ENCODE measurements at places on chromosomes 2 and 18. TPM values are rescaled to one million over a fixed set of nuclear protein-coding genes. Genes with fewer than 3 reads are reported as not detected.
A peak's percentile ranks its signal among the peaks of the same experiment; 100 is the strongest.

Gene ACVR1C
- 0.08 TPM for total RNA-seq

Gene UGT1A9
- total RNA-seq = not detected

Gene NDUFB3
- total RNA-seq = 74.1 TPM

Gene HOXD13
- not detected for total RNA-seq

DNA sequence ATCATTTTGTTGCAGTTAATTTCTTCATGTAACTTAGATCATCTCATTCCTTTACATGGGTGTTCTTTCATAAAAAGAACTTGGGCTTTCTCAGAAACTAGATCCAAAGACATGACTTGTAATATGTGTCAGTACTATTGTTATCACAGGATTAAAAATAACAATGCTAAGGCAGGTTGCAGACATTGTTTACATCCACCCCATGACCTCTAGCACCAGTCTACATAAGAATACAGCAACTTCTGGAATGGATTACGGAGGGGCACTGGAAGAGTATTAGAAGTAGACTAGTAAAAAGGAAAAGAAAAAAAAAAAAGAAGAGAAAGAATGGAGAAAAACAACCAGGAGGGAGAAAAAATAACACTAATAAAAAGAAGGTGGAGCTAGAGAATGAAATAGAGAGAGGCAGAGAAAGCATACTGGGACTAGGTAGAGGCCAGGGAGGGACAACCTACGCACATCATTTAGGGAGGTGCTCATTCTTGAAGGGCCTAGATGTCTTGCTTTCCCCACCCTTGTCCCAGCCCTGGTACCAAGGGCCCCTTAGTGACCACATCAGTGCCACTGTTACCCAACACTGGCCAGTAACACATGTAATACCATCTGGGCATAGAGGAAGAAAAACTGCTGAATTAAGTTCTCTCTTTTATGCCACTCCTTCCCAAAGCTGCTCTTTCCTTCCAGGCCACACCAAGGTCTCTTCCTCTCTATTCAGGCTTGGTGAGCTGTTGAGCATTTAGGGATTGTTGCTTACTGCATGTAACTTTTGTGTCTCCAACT lies 70.6 kb upstream of the KLF7 start:
- no peak overlapping the region for H3K4me3 ChIP-seq
- no peak for DNase-seq
- H3K27me3 ChIP-seq = no peaks in the 10 kb centered on the region
- H3K36me3 ChIP-seq = no peaks in the 10 kb centered on the region

DNA sequence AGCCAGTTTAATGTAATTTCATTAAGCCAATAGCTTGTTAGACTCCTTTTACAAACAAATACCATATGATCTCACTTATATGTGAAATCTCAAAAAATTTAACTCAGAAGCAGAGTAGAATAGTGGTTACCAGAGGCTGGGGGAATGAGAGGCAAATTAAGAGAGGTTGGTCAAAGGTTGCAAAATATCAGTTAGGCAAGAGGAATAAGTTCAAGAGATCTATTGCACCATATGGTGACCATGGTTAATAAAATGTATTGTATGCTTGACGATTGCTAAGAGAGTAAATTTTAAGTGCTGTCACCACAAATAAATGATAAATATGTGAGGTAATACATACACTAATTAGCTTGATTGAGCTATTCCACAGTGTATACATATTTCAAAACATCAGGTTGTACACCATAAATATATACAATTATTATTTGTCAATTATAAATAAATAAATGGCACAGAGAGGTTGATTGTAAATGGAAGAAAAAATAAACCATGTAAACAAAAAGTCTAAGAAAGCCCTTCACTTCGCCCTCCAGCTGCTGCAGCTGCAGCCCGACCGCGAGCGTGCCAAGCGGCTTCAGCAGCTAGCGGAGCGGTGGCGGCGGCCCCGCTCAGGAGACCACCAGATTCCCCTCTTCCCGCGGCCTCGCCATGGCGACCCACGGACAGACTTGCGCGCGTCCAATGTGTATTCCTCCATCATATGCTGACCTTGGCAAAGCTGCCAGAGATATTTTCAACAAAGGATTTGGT lies 23.0 kb upstream of the ACTR2 start:
- H3K36me3 ChIP-seq = no peaks in the 10 kb centered on the region
- no peak overlapping the region for H3K27ac ChIP-seq
- H3K27me3 ChIP-seq = peaks cover 10% of the 10 kb centered on the region
- no peak overlapping the region for H3K4me3 ChIP-seq
- no peaks in the 10 kb centered on the region for H3K4me1 ChIP-seq

DNA sequence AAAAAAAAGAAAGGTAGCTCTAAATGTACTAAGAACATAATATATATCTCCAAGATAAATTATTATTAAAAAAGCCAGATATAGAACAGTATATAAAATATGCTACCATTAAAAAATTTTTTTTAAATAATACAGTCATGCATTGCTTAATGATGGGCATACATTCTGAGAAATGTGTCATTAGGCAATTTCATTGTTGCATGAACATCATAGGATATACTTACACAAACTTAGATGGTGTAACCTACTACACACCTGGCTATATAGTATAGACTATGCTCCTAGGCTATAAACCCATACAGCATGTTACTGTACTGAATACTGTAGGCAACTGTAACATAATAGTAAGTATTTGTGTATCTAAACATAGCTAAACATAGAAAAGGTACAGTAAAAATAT lies 18.3 kb upstream of the LAPTM4A start:
- no peak for DNase-seq
- H3K27ac ChIP-seq = peak overlapping the region; percentile 100
- H3K4me1 ChIP-seq = peaks cover 79% of the 10 kb centered on the region

DNA sequence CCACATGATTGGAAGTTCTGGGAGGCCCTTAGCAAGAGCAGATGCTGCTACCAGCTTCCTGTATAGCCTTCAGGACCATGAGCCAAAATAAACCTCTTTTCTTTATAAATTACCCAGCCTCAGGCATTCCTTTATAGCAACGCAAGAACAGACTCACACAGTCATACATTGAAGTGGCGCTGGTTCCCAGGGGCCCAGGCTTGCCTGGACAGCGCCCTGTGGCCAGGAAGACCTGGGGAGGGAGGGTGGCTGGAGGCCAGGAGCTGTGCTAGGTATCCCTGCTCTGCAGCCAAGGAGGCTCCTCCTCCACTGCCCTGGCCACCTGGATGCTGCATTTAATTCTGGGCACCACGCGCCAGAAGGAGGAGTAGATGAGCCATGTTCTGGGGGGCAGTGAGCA lies 98.1 kb downstream of the AGAP1 start:
- DNase-seq = no peak
- no peak overlapping the region for H3K27ac ChIP-seq
- H3K4me3 ChIP-seq = no peak overlapping the region
- peaks cover 1% of the 10 kb centered on the region for H3K36me3 ChIP-seq
- H3K4me1 ChIP-seq = peaks cover 4% of the 10 kb centered on the region

DNA sequence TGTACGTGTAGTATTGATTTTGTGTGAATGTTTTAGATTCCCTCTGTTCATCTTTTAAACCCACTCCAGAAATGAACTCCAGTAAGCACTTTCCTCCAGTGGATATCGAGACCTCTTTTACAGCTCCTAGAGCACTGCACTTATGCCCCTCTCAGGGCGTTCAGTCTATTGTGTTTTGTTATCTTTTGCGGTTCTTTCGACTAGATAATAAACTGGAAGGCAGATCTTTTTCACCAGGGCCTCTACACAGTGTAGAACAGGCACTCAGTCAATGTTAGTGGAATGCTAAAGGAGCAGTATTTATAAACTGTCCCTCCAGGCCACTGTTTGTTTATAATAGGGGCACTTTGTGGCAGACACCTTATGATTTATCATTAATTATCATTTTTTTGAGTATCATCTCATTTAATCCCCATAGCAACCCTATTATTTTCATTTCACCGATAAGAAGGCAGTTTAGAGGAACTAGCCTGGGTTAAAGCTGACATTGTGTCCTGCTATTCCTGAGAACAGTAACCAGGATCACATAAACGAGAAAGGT lies 742 bp upstream of the SOS1 start:
- peak overlapping the region; percentile 98 for H3K27ac ChIP-seq
- peak overlapping the region; percentile 85 for H3K4me3 ChIP-seq
- no peak for DNase-seq
- no peaks in the 10 kb centered on the region for H3K27me3 ChIP-seq
- no peaks in the 10 kb centered on the region for H3K36me3 ChIP-seq

- no peak overlapping the region for H3K27ac ChIP-seq
- no peaks in the 10 kb centered on the region for H3K36me3 ChIP-seq
- no peak overlapping the region for H3K4me3 ChIP-seq
- no peaks in the 10 kb centered on the region for H3K27me3 ChIP-seq
- DNase-seq = no peak
Observed at GRCh38 chr2:74228772-74229171, 30.4 kb downstream of the MTHFD2 start.

- H3K36me3 ChIP-seq = no peaks in the 10 kb centered on the region
- H3K4me3 ChIP-seq = no peak overlapping the region
- DNase-seq = no peak
Observed at GRCh38 chr2:102005989-102006885, 14.5 kb downstream of the IL1R2 start.

- H3K36me3 ChIP-seq = no peaks in the 10 kb centered on the region
- H3K4me3 ChIP-seq = no peak overlapping the region
- peaks cover 13% of the 10 kb centered on the region for H3K4me1 ChIP-seq
- no peak overlapping the region for H3K27ac ChIP-seq
- peaks cover 3% of the 10 kb centered on the region for H3K27me3 ChIP-seq
Observed at GRCh38 chr2:24432735-24433134, 58.3 kb upstream of the NCOA1 start.

DNA sequence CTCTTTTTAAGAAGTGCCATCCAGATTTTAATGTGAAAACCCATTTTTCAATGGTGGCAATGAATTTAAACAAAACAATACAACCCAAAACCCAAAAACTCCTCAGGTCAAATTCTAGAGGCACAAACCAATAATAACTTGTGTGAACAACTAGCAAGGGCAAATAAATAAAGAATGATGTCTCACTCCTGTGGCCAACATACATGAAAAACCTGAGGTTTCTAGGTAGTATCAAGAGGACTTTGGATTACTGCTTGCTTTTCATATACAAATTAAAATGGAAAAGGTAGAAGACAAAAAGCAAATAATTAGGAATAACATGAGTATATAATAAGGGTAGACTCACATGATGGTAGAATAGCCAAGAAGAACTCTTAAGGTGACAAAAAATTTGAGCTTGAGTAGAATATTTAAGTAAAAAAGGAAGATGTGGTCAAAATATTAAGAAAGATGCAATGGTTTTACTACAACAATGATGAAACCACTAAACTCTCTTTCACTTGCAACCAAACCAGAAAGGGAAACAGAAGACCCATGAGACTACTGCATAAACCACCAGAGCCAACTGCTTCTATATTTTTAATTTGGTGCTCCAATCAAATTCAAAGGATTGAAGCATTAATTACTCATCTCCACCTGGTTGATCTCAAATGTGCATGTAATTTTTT lies 53.5 kb downstream of the DARS1 start:
- H3K4me3 ChIP-seq = no peak overlapping the region
- no peak overlapping the region for H3K27ac ChIP-seq
- H3K27me3 ChIP-seq = no peaks in the 10 kb centered on the region
- no peak for DNase-seq
- peaks cover 40% of the 10 kb centered on the region for H3K36me3 ChIP-seq

- no peak for DNase-seq
- no peak overlapping the region for H3K27ac ChIP-seq
- no peaks in the 10 kb centered on the region for H3K27me3 ChIP-seq
- no peaks in the 10 kb centered on the region for H3K4me1 ChIP-seq
Observed at GRCh38 chr2:16152071-16152927, 211.9 kb downstream of the MYCN start.

DNA sequence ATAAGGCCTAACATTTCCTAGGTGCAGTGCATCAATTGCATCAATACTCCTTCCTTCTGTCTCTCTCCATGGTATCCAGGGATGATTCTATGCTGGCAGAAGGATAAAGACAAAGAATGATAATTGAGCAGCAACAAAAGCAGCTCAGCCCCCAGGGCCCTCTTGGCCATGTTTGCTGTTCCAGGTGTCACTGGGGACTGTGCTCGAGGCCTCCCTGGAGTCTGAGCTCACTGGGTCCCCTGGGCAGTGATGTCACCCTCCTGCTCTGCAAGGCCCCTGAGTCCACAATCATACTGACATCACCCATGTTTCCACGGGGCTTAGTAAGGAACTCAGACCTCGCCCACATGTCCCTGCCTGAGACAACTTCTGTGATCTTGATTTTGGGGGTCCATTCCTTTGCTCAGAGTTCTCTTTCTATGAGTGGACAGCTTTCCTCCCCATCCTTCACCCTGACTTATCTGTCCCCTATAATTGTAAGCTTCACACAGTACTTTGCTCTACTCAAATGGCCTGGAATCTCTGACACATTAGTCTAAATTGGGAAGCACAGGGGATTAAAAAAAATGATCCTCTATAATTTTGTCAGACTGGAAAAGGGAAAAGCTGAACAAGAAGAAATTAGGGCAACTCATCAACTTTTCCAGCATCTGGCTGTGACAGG lies 15.8 kb upstream of the EXOC6B start:
- H3K27ac ChIP-seq = no peak overlapping the region
- DNase-seq = no peak
- no peaks in the 10 kb centered on the region for H3K36me3 ChIP-seq

GRCh38 chr2:96556441-96557330 lies 20.1 kb downstream of the ARID5A start:
- H3K27ac ChIP-seq = no peak overlapping the region
- no peak for DNase-seq
- H3K4me1 ChIP-seq = peaks cover 6% of the 10 kb centered on the region
- no peaks in the 10 kb centered on the region for H3K27me3 ChIP-seq
- no peak overlapping the region for H3K4me3 ChIP-seq

DNA sequence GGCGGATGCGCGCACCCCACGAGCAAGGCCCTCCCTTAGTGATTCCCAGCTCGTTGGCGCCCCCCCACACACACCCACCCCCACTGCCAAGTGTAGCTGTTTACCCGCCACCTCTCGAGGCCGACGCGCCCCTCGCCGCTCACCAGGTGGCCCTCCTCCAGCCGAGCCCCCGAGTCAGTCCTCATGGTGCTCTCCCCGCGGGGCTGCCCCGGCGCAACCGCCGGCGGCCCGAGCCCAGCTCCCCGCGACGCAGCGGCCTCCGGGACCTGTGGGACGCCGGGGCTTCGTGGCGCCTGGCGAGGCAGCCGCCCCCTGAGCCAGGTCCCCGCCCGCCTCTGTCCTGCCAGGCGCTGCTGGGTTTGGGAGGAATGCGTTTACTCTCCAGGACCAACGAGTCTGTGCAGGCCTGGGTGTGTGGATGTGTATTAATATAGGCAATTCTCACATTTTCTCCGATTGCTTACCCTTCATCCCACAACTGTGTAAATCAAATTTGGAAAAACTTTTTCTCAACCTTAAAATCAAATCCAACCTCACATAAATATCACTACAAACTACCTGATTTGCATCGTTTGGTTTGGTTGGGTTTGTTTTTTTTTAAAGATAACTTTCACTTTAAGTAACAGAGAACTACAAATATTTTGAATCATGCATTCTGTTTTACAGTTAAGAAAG lies at the start of gene TMEM237:
Gene TMEM237 (minus strand): TSS at position 288 of the 675 bp plus-strand sequence. CDS start 103 bp downstream, at position 185.
- no peaks in the 10 kb centered on the region for H3K27me3 ChIP-seq
- peaks cover 19% of the 10 kb centered on the region for H3K4me1 ChIP-seq
- H3K36me3 ChIP-seq = peaks cover 3% of the 10 kb centered on the region
